Non-pigmented ciliary epithelial cell (primary cell): ENCODE measurements at places on chromosomes 16 and 17.

GRCh38 chr16:17829811-17830210, 359.1 kb upstream of the XYLT1 start:
- no peak for DNase-seq

DNA sequence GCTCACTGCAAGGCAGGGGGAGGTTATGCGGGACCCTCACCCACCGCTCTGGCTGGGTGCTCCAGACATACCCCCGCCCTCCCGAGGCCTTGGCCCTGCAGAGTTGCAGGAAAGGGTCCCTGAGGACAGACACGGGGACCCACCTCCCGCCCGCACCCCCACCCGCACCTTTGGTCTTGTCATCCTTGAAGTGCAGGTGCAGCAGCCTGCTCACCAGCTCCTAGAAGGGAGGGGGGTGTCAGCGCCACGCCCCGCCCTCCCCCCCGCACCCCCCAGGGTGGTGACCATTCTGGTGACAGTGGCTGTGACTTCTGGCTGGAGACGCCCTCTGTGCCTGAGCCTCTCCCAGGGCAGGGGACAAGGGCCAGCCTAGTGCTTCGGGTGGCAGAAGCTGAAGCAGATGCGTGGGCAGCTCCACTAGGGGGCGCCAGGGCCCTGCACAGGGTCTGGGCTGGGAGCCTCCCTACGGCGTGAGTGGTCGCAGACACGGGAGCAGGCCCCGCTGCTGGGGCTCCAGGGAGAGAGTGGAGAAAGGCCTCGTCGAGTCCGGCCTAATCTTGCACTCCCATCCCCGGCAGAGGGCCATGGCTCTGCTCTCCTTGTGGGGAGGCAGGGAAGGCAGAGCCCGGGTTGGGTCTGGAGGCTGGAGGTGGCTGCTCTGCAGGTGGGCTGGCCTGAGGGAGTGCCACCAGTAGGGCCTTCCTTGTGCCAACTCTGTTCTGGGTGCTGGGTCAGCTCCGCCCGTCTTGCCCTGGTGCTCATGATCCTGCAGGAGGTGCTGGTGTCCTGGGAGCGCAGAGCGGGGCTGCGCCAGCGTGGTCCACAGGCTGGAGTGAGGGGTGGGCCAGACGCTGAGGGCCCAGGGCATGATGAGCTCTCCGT, 2.7 kb downstream of the CENPX start:
- no peak for DNase-seq

DNA sequence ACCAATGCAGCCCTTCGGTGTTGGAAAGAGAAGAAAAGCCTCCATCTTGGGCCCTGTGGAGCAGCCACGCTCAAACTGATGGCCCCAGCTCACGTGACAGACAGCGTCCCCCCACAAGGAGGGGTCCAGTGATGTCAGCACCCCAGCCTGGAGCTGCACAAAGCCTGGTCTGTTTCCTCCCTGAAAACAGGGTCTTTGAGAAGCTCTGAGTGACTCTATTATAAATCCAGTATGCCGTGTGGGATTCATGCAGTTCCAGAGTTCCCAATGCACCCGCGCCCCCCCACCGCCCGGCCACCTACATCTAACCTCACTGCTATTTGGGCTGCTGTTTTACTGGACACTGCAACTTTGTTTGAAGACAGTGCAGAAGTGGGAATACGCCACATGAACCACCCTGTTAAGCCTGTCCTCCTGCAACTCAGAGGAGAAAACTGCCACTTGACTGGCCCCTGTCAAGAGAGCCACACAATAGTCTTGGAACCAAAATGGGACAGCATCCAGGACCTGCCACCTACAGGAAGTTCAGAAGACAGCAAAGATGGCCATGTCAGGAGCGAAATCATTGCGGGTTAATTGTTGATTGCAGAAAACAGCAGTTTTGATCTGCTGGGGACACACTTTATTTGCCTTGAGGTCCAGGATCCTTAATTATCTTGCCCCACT, 33.1 kb downstream of the PMP22 start:
- DNase-seq, result no peak

DNA sequence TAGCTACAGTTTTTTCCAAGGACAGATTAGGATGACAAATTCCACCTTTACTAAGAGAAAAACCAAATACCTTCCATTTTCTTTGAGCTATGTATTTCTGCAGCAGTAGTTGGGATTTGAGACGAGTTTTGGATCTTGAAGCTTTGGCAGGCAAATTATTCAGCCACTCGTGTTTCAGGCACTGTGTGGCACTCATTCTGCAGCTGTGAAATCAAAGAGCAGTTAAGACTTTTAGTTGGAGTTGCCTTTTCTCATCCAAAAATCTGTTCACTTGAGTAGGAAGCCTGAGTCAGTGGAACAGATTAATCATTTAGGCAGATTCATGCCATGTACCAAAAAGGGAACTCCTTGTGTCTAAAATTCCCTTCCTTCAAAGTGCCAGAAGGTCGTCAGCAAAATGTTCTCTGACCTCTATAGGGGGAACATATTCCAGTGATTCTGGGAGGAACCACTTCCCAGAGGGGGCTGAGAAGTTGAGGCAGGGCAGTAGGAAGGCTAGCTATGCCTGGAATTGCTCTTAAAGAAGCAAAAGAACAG, 20.1 kb downstream of the ORC6 start:
- DNase-seq, result no peak

- no peak for DNase-seq
Measured at GRCh38 chr16:85988723-85989313, 89.9 kb downstream of the IRF8 start.

- no peak for DNase-seq
Measured at GRCh38 chr16:50268352-50268751, 2.0 kb downstream of the ADCY7 start.

- DNase-seq, result no peak
Measured at GRCh38 chr17:43427362-43428043, 28.7 kb downstream of the ARL4D start.

DNA sequence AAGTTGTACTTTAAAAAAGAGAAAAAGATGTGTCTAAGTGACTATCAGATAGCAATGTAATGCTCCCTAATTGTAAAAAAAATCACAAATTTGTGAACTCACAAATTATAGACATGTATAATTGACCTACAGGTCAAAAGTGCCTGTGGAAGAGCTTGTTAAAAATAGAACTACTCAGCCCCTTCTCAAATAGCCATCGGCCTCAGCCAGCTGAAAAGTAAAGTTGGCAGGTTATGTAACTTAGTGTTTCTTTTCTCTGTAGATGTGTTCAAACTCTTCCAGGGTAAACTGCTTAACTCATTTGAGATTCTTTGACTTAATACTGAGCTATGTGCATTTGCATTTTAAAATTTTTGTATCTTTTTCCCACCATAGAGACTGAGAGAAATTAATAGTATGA, 13.3 kb downstream of the AKTIP start:
- DNase-seq, result no peak

- no peak for DNase-seq
Measured at GRCh38 chr16:89893642-89894548, 20.5 kb downstream of the TCF25 start.

DNA sequence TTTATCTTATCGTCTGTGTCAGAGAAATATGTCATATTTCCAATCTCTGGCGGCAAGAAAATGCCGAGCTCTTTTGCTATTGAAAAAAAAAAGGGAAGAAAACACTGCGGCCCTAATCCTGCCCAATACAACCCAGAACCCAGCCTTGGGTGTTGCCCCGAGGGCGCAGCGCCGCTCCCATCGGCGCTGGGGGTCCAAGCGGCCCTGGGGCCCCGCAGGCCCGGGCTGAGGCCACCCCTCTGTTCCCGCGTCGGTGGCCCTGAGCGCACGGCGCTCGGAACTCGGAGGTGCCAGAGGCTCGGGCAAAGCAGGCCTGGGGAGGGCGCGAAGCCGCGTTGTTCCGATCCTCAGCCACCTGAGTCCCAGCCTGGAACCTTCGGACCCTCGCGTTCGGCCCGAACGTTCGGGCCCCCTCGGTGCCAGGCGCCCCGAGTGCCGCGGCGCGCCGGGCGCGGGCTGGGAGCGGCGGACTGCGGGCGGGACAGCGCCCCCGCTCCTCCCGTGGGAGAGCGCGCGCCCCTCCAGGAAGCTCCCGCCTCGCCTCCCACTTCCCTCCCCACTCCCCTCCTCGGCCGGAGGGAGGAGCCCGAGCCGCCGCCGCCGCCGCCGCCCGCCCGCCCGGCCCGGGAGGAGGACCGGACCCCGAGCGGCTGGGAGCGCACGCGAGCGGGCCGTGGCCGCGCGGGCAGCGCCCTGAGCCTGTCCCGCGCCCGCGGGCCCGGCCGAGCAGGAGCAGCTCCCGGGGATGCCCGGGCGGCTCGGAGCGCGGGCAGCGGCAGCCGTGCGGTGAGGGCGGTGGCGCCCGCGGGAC, at the start of gene CPNE2:
TSS of gene CPNE2 (plus strand) at position 609 of the 811 bp plus-strand sequence. CDS start 18,160 bp downstream, outside the sequence.
- DNase-seq, result no peak

DNA sequence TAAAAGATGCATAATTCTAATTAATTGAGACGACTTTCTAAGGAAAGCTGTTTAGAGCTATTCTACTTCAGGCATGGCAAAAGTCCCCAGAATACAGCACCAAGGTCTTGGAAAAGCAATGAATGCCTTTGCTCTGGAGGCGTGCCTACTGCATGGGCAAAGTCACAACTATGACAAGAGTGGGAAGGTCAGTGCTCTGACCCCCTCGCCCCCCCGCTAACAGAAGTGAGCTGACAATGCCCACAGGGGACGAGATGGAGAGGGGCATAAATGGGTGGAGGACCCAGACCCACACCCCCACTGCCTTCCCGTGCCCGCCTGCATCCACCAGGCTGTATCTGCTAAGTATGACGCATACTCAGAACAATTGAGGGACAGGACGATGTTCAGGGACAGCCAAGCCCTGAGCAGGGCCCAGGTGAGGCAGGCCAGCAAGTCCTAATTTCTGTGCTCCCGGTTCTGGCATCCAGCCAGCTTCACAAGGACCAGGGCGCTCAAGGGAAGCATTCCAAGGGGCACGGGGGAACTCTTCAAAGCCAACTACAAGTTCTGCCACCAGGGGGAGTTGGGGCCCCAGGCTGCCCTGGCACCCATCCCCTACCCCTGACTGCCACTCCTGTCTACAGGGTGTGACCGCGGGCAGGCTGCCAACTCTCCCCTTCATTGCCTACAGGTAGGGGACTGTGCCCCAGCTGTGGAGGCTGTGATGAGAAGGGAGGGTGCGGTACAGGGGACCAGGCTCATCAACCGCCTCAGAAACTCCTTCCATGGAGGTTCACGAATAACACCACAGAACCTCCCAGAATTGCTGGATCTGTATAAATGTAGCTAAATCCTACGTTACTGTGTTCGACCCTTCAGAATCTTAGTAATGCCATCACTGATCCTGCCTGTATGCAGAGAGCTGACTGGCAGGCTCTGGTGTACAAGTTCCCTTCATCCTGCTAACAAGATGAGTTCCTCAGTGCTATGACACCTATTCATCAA, 20.8 kb downstream of the NPRL3 start:
- no peak for DNase-seq

DNA sequence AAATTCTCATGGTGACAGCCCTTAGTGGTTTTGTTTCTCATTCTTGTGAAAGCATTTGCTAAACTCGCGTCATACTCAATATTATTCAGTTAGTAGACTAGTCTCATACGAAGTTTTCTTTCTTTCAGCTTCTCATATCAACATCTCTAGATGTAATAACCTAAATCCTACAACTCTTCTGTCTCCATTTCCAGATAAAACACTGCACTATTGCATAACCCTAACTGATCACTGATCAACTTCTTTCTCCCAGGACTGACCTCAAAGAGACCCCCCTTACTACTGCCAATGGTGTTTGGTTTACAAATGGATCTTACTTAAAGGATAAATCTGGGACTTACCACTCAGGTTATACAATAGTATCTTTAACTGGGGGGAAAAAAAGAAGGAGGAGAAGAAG, 36.3 kb upstream of the TEKT1 start:
- DNase-seq, result no peak

- no peak for DNase-seq
Measured at GRCh38 chr17:36592316-36592715, 637 bp downstream of the DHRS11 start.

DNA sequence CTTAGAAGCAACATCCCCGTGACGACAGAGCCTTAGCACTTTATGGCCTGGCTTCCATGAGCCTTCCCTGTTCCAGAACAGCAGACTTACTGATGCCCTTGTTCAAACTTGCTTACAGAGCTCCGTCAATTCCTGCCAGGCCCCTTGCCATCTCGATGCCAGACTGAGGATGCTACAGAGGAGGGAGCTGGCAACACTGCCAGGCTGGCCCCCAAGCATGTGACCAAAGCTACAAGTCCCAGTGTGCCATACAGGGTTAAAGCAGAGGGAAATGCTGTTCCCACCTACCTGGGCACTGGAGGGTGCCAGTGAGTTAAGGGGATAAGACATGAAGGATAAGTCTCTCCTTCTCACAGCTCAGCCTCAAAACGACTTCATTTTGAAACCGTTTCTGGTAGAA, 33.5 kb upstream of the SREBF1 start:
- DNase-seq, result no peak

- no peak for DNase-seq
Measured at GRCh38 chr16:84893849-84894599, 74.2 kb downstream of the CRISPLD2 start.

- DNase-seq, result no peak
Measured at GRCh38 chr16:11051879-11052808, 107.8 kb downstream of the CLEC16A start.

DNA sequence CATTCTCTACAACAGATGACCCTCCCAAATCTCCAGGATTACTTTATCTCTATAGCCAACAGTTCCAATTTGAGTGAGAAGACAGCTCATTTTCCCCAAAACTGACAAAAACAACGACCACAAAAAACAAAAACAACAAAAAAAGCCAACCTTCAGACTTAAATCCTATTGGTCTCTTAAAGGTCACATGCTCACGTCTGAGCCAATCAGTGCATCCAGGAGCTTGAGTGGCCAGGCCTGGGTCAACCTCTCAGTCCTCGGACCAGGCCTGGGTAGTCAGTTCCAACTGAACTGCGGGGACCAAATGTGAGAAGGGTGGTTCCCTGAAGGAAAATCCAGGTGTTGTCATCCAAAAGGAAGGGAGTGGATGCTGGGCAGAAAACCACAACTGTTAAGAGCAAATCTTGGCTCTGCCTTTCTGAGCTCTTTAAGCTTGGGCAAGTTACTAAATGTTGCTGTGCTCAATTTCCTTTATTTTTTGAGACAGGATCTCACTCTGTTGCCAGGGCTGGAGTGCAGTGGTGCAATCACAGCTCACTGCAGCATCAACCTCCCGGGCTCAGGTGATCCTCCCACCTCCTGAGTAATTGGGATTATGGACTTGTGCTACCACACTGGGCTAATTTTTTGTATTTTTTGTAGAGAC, 43.0 kb upstream of the MSI2 start:
- DNase-seq, result no peak

GRCh38 chr16:75038036-75038858, 39.4 kb downstream of the ZNRF1 start:
- no peak for DNase-seq

GRCh38 chr17:79801156-79802038, 4.5 kb upstream of the CBX8 start:
- DNase-seq, result no peak

- DNase-seq, result no peak
Measured at GRCh38 chr16:87707714-87708580, 57.8 kb downstream of the KLHDC4 start.

DNA sequence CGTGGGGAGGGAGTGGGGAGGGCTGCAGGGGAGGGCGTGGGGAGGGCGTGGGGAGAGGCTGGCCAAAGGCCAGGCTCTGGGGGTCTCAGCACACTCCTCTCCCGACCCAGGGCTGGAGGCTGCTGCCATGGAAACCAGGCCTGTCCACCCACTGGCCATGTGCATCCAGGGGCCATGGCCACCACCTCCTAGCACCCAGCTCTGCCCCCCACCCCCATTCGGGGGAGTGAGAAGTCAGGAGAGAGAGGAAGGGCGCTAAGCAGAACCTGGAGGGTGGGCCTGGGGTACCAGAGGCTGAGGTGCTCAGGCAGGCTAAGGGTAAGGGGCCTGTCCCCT, 29.6 kb downstream of the ENDOV start:
- DNase-seq, result no peak
